ENCODE measurements at places on chromosomes 1 and 21.
A peak's percentile ranks its signal among the peaks of the same experiment; 100 is the strongest.

DNA sequence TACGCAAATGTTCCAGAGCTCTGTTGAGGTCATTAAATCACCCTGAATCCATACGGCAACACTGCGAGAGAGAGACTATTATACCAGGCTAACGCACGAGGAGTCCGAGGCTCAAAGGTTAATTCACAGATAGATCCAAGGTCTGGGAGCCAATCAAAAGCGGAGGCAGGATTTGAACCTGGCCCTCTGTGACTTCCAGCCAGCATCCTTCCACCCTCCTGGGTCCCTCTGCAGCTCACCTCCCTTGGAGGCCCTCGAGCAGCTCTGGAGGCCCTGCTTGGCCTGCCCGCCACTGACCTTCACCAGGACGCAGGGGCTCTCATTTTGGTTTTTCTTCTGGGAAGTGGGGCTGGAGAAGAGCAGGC, 42.1 kb downstream of the KIAA1614 start:
- ATAC-seq: no peak

DNA sequence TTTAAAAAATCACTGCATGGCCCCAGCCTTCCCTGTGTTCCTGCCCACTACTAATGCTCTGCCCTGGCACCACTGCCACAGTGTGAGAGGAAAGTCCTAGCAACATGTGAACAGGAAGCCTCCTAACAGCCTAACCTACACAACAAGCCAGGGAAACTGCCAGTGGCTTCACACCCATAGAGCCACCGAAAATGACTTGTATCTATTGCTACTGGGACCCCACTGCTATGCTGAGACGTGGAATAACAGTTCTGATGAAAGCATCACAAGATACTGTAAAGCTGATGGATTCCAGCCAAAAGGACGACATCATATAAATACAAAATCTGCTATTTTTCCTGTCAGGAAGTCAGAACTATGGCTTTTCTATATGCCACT, 74.9 kb downstream of the JAK1 start:
- ATAC-seq: no peak

GRCh38 chr1:63326106-63326472, 3.7 kb downstream of the FOXD3 start:
- no peak for ATAC-seq

GRCh38 chr21:44442266-44443125, 12.8 kb upstream of the LRRC3 start:
- ATAC-seq: no peak

DNA sequence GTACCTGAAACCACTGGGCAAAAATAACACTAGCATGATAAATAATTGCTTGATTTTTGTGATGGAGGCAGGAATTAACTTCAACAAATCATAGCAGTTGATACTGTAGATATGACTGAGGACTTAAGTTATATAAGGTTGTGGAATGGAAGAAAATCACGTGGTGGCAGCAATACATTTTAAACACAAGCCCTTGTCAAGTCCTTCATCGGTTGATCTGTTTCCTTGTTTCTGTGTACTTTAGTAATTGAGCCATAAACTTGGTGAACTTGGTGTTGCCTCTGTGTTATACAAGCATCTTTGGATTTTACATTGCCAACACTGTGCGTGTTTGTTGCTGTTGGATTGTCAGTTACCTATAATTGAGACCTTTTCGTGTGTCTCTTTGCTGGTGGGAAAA, 114.4 kb downstream of the CAMTA1 start:
- ATAC-seq: no peak

DNA sequence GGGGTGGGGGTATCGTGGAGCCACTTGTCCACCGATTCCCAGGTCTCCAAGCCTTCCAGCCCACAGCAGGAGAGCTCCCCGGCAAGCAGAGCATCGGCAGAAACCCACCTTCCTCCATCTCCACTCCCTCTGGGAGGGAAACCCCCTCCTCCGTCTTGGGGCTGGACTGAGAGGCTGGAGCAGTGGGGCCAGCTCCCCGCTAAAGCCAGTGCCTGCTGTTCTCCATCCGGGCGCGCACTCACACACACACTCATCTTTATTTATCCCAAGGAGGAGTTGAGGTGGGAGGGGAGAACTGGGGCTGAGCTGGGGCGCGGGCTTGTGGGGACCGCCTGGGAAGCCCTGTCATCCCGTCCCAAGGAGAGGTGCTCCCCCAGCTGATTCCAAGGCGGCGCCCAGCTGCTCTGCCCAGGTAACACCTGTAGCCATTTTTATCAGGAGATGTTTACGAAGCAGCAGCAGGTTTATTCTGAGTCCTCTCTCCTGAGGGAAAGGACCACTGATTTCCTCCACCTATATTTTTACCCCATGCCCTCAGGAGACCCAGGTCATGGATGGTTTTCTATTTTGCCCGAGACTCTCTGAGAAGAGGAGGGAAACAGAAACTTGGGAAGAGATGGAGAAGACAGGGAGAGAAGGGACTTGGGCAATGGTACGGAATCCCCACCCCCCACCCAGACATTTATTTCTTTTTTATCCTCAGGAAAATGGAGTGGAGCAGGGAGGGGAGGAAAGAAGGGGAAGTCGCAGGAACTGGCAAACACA, 2.1 kb downstream of the KCNN3 start:
- ATAC-seq: no peak

- ATAC-seq: no peak
Measured at GRCh38 chr1:43522776-43523480, 7.8 kb upstream of the PTPRF start.

DNA sequence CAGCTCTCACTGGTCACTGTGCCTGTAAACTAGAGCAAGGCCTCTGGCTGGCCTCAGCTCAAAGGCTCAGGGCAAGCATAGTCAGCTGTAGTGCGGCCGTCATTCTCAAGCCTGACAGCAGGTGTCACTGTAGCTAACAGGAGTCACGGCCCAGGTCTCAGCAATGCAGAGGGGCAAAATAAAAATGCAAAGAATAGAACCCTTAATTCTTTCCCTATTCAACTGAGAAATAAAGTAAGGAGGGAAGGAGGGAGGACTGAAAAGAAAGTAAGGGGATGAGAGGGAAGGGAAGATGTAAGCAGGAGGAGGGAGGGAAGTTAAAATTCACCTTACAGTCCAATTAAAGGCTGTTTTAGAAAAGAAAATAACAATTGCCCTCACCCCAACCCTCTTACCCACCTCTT, 106.1 kb downstream of the KIAA0319L start:
- peak; percentile 88 for ATAC-seq

DNA sequence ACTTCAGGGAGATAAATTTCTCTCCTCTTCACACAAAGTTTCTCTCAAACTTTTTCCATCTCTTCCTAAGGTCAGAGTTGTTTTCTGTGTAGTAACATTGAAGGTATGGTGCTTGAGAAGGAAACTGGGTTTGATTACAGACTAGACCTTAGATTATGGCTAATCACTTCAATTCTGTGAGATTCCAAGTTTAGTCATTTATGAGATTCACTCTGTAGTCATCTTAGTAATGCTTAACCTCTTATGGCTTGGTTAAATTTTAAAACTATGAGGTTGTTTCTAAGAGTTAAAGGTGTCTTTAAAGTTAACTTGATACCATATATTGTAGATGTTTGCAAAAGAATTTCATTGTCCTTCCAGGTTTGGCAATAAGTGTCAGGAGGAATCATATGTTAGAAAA, 1092.2 kb downstream of the KCNT2 start:
- no peak for ATAC-seq

DNA sequence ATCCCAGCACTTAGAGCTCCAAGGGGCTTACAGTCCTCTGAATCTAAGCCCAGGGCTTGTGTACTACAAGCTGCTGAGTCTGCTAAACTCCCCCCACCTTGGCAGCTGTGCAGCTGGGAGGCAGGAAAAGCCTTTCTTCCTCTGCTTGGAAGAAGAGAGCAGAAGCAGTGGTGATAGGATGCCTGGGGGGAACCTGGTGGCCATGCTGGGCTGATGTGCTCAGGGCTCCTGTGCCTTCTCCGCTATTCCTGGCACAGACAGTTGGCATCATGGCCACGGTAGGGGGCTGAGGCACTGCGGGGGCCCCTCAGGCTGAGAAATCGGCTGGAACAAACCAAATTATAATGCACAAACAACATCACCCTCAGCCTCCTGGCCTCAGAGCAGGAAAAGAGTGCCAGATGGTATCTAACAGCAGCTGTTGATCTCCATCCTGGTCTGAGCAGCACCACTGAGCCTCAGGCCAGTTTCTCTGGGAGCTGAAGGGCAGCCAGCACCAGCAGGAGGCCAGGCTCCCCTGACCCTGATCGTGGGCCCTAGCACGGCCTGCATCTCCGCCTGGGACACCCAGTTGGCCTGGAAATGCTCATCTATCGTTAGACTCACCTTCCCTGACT, 35.8 kb downstream of the ECE1 start:
- no peak for ATAC-seq

- no peak for ATAC-seq
Measured at GRCh38 chr1:203308328-203308922, 3.1 kb downstream of the BTG2 start.

GRCh38 chr1:67552336-67552759, 122.1 kb upstream of the SERBP1 start:
- no peak for ATAC-seq

Data from activated CD4-positive, CD25-positive, alpha-beta regulatory T cell treated with anti-CD3 and anti-CD28 coated beads, Interleukin-2, amount 50 U/mL, for 24 hours (primary cell).